ENCODE measurements at places on chromosomes 13 and 19. TPM values are rescaled to one million over a fixed set of nuclear protein-coding genes. Genes with fewer than 3 reads are reported as not detected.

The SRRM5 gene
- total RNA-seq, result 0.52 TPM

DNA sequence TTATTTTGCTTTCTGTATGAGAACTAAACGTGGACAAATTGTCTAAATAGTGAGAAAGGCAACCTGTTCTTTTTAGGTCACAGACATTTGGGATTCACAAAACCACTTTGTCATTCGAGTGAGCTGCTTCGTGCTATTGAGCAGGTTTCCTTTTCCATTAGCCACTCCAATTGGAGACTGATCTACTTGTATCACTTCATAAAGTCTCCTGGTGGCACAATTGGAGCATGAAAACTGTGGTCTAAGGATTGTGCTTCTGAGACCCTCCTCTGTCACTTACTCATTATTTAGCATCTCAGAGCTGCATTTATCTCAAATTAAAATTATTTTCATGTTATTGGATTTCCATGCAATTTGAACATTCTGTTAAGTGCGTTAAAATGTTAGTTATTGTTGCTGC is 397.7 kb downstream of the TDRD3 start:
- DNase-seq, result no peak

DNA sequence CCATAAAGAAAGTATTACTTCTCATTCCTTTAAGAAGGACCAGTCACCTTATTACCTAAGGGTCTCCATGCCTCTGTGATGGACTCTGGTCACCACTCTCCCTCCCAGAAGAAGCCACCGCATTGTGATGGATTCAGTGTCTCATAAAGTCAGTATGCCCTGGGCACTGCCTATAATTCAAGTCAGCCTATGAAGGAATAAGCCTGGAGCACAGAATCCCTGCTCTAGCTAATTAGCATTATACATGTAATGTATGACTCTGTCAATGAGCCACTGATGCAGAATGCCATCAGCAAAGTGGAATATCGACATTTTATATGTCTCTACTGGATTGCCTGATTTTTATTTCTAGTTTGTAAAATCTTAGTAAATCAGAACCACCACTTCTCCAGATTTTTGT is 14.9 kb upstream of the FREM2 start:
- DNase-seq, result no peak

DNA sequence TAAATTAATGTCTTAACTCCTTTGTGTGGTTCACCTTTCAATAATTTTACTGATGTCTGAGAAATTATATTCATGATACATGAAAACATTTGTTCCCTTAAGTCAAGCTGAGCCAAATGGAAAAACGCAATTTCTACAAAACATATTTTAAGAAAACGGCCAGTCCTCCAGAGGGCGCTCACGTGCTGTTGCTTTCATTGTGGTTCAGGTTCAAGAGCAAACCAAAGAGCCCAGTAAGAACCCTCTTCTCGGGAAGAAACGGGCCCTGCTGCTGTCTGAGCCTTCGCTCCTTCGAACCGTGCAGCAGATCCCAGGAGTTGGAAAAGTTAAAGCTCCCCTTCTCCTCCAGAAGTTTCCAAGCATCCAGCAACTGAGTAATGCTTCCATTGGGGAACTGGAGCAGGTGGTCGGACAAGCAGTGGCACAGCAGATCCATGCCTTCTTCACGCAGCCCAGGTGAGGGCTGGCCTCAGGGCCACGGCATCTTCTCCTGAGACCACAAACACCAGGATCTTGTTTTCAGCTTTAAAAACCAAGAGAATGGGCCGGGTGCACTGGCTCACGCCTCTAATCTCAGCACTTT is 4.3 kb downstream of the FAAP24 start:
- DNase-seq, result peak; percentile 79

GRCh38 chr13:60759499-60759898 is 362.5 kb downstream of the TDRD3 start:
- DNase-seq, result no peak

DNA sequence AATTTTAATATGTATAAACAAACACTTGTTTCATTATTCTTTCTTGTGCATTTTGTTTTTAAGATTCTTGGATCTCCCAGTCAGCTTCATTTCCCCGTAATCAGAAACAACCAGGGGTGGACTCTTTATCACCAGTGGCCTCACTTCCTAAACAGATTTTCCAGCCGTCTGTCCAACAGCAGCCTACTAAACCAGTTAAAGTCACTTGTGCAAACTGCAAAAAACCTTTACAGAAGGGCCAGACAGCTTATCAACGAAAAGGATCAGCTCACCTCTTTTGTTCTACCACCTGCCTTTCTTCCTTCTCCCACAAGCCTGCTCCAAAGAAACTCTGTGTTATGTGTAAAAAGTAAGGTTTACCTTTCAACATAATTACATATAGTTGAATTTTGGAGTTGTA is 44.3 kb downstream of the ZMYM2 start:
- no peak for DNase-seq

- DNase-seq, result no peak
Measured at GRCh38 chr13:109422161-109422560, 364.2 kb downstream of the IRS2 start.

DNA sequence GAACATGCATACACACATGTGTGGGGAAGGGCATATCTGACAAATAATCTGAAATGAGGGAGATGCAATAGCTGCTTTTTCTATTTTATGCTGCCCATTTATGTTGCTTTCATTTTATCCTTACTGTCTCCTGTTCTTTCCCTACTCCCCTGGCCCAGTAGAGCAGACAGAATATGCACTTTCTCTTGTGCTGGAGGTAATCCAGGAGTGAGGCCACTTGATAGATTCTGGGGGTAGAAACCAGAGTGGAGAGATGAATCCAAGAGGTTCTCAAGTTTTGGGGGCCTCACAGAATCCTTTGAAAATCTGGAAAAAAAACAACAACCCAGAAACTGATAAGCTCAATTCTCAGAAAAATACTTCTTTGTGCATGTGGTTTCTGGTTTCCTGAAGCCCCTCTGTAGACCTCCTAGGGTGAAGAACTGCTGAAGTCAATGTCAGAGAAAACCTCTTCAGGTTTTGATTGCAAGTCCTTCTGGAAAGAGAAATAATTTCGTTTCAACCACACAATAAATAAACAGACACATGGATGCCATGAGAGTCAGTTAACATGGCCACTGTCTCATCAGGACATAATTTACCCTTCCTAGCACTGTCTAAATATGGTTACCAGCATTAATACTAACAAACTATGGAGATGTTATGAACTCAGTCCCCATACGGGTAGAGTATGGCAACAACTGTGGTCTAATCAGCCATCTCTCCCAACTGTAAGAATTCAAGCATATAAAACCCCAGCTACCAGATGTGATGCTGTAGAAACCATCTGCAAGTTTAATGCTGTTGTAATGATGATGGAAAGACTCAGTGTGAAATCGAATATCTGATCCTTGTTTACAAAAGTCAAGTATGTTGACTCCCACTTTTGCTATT is 355.6 kb downstream of the SLC7A1 start:
- DNase-seq, result no peak

All from aorta (tissue), 5 donors.